ENCODE measurements at places on chromosomes 13 and 19.

- no peak for DNase-seq
Measured at GRCh38 chr13:30039511-30039911, 189.1 kb upstream of the UBL3 start.

GRCh38 chr13:94346261-94347019 lies 133.0 kb downstream of the DCT start:
- DNase-seq = no peak

GRCh38 chr13:23427342-23427843 lies 6.1 kb downstream of the SACS start:
- DNase-seq = no peak

- no peak for DNase-seq
Measured at GRCh38 chr19:38655148-38655824, 7.8 kb downstream of the ACTN4 start.

GRCh38 chr19:18266771-18267686 lies 7.2 kb downstream of the IQCN start:
- DNase-seq = peak; percentile 50

GRCh38 chr19:38642176-38642575 lies 5.3 kb upstream of the ACTN4 start:
- no peak for DNase-seq

DNA sequence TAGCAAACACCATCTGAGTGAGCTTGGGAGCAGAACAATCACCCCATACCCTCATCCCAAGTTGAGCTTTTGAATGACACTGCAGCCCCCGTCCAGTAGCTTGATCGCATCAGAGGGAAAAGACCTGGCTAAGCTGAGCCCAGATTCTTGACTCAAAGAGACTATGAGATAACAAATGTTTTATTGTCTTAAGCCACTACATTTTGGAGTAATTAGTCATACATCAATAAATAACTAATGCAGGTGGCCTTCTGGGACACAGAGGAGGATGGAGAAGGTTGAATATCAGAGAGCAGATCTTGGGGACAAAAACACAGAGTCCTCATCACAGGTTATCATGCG lies 24.6 kb upstream of the IGSF23 start:
- DNase-seq = no peak

GRCh38 chr13:44021422-44021821 lies 141.7 kb downstream of the LACC1 start:
- no peak for DNase-seq

DNA sequence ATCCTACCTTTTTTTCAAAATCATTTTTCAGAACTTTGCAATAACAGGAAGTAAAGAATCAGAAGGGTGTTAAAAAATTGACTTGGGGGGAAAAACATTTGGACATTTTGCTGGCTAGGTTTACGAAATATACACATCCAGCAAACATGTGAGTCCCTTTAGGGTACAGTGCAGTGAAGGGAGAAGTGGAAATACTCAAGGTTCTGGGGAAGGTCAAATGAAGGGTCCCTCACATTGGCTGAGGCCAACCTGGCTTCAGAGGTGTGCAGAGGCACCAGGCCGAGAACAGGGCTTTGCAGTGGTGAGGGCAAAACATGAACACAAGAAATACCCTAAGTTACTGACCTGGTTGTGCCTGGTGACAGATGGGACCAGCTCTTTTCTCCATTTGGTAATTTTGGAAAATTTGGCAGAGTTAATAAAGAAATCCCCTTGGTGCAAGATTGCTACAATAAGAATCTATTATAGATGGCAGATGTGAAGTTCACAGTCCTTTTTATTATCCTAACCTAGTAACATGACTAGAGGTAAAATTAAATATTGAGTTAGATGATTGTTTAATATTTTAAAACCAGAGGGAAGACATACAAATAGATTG lies 1.5 kb upstream of the UPF3A start:
- DNase-seq = peak; percentile 33

DNA sequence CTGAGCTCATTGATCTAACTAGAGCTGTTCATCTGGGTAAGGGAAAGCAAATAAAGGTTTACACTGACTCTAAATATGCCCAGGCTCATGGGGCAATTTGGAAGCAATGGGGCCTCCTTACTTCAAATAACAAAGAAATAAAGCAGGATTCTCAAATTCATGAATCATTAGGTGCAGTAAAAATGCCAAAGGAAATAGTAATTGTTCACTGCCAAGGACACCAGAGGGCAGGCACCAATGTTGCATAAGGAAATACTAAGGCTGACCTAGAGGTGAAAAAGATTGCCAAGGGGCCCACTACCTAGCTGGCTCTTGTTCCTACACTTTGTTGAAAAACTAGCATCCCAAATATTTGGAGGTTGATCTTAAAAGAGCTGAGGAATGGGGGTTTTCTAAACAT lies 1686.7 kb upstream of the MIR17HG start:
- DNase-seq = no peak

DNA sequence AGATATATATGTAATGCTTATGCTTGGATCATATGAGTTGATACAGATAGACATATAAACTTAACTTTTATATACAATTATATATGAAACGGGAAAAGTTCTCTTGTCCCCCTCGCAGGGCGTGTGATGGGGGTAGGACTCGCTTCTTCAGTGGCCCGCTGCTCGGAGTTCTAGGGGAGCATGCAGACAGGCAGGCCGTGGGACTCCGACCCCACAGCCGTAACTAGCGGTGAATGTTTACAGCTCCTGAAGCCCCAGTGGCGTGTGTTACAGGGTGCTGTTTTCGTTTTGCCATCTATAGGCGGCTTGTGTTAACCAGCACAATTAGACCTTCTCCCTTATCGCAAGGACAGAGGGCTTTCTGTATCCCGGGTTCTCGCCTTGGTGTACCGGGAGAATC lies 1899.8 kb downstream of the PCDH9 start:
- no peak for DNase-seq

DNA sequence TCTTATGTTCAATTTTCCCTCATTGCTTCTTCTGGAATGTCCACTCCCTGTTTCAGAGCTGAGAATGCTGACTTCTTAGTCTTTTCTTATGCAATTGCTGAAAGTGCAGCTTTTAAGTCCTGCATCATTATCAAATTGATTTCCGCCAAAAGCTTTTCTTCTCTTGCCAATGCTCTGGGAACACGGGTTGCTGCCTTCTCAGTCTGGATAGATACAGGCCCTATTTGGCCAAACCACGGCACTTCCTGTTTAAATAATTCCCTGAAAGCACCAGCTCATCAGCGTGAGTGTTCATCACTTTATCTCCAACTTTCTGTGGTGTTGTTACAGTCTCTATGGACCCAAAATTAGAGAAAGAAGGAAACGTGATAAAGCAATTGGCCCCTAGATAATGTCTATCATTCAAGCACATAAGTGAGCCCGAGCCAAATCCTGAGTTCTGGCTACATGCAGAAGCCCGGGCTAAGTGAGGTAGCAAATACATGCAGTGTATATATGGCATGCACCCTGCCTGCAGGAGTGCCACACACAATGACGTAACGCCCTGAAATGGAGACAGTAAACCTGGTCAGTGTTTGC lies 85.7 kb downstream of the CYSLTR2 start:
- no peak for DNase-seq

DNA sequence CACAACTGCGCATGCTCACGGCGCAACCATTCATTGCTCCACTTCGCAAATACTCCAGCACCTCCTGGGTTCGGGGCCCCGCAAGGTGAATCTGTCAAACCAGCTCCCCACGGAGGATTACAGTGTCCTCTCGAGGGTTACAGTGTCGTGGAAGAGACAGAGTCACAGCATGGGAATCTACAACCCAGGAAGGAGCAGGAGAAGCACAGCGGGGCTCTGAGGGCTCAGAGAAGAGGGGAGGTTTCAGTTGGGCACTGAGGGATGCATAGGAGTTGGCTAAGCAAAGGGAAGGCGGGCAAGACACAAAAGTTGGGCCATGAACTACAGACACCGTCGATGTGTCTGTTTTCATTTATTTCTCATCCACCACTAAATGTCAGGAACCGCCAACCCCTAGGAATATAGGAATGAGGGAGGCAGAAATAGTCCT lies 1.0 kb upstream of the GTF2F1 start:
- DNase-seq = no peak

GRCh38 chr13:27634231-27634630 lies 12.5 kb downstream of the POLR1D start:
- DNase-seq = no peak

- no peak for DNase-seq
Measured at GRCh38 chr19:16385821-16386220, 61.2 kb downstream of the KLF2 start.

DNA sequence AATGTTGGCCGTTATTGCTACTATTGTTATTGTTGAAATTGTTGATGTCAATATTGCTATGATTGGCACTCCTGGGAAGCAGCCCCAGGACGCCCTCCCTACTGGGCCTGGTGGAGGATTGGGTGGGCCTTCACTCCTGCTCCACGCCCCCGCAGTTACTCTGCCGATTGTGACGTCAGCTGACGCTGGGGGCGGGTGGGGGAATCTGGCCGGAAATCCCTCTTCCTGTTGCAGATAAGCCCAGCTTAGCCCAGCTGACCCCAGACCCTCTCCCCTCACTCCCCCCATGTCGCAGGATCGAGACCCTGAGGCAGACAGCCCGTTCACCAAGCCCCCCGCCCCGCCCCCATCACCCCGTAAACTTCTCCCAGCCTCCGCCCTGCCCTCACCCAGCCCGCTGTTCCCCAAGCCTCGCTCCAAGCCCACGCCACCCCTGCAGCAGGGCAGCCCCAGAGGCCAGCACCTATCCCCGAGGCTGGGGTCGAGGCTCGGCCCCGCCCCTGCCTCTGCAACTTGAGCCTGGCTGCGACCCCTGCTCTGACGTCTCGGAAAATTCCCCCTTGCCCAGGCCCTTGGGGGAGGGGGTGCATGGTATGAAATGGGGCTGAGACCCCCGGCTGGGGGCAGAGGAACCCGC lies at the start of gene ETV2:
Gene ETV2 (plus strand): TSS at position 231 of the 637 bp plus-strand sequence. CDS start 716 bp downstream, outside the sequence.
- peak; percentile 80 for DNase-seq

GRCh38 chr19:38070573-38070972 lies 153.4 kb downstream of the DPF1 start:
- peak; percentile 36 for DNase-seq

- no peak for DNase-seq
Measured at GRCh38 chr13:77291774-77292173, 35.1 kb downstream of the MYCBP2 start.

DNA sequence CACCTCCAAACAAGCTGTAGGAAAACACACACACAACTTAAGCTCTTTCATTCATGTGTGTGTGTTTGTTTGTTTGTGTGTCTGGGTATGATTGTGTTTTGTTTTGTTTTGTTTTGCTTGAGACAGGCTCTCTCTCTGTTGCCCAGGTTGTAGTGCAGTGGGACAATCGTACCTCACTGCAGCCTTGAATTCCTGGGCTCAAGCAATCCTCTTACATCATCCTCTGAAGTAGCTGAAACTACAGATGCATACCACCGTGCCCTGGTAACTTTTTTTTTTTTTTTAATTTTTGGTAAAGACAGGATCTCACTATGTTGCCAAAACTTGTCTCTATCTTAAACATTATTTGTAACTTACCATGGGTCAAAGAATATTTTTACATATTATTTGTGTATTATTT lies 431.7 kb downstream of the SLITRK1 start:
- no peak for DNase-seq
